Amniotic stem cell (primary cell): ENCODE measurements at places on chromosomes 1 and 21.

DNA sequence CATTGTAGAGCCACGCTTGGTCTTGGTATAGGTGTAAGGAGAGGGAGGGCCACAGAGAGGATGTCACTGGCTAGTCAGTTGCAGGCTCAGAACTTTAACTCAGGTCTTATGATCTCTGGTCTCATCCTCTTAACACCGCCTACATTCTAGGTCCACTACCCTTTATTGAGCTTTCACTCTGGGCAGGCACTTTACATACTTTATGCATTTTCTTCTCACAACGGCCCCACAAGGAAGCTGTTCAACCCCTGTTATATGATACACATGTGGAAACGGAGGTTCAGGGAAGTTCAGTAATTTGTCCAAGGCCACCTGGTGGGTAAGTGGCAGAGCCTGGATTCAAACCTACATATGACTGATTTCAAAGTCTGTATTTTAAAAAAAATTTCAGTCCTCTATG is 25.3 kb upstream of the RCAN3 start:
- DNase-seq = no peak

GRCh38 chr1:175410560-175410959 is 218.0 kb upstream of the KIAA0040 start:
- DNase-seq = no peak

GRCh38 chr1:222772996-222773379 is 36.0 kb downstream of the FAM177B start:
- no peak for DNase-seq

DNA sequence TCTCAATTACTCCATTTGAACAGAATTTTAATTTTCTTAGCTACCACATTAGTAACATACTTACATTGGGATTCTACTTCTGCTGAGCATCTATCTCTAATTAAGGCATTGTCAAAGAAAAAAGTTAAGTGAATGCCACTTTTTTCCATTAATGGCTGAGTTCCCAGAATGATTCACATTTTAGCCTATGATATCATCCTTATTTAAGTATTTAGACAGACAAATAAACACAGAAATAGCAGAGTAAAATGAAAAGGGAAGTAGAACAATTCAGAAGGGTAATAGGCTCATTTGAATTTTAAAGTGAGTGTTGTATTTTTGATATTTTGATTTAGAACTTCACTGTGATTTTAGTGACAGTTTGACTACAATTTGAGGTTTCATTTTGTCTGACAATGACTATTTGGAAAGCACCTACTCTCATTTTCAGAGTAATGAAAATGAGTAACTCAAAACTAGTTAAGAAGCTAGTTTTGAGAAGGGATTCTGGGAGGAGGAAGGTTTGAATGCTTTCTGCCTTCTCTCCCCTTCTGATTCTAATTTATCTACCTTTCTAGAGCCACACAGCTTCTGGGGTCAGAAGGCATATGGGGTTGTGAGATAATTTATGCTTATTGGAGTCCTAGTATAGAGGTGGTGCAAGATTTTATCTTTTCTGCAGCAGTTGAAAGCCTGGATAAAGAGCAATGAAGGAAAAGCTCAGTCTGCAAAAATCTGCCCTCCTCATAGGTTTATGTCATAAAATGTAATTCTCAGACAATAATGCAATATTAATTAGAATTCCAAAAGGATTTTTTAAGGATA is 15.5 kb downstream of the LYPLAL1 start:
- peak; percentile 9 for DNase-seq

GRCh38 chr21:27466140-27466539 is 499.3 kb upstream of the ADAMTS5 start:
- DNase-seq = no peak

GRCh38 chr21:38679534-38679933 is 126.2 kb upstream of the ETS2 start:
- no peak for DNase-seq

DNA sequence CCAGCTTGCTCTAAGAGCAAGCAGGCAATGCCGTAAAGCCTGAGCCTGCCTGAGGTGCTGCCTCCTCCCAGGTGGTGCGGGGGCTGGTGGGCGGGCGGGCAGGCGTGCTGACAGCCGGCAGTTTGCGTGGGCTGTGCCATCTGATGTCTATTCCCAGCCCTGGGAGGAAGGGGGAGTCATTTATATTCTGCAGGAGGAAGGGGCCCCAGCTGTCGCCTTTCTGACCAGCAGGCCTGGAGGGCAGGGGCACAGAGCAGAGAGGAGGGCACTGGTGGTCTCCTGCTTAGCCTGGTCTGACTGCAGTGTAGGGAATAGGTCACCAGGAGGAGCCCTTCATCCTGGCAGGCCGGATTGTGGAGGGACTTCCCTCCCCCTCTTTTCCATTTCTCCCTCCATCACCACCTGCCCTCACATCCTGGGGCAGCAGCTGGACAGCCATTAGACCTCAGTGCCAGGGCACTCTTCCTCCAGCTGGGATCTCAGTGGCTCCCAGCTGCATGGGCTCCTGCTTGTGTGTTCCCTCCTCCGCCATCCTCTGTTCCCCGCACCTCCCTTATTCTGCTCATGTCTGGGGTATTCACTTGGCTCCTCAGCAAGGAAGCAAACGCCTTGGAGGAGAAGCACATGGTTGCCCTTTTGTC is 4.4 kb downstream of the CYB561D1 start:
- DNase-seq = no peak

DNA sequence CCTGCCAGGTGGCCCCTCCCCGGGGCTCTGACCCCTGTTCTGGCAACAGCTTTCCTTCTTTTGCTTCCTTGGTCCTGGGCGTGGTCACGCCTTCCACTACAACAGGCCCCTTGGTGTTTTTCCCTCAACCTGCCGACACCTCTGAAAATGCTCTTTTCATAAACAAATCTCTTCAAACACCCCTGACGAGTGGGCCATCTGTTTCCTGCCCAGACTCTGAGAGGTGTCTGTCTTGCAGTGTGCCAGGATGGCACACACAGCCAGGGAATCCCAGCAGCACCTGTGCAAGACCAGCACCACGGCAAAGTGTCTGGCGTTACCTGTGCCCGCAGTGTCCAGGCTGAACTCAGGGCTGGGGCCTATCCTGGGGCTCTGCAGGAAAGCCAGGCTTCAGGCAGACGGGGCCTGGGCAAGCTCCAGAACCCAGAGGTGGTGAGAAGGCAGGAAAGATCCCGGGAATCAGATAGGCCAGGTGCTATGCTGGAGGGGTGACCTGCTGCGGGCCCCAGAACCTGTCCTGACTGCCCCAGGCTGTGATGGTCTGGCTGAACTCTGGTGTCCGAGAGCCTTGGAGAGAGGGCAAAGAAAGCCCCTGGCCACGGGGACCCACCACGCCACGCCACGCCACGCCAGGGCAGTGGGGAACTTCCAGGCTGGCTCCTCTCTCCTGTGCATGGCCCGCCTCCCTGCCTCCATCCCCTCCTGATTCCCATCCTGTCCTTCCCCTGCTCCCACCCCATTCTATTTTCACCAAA is 88.9 kb downstream of the SIK1 start:
- no peak for DNase-seq

DNA sequence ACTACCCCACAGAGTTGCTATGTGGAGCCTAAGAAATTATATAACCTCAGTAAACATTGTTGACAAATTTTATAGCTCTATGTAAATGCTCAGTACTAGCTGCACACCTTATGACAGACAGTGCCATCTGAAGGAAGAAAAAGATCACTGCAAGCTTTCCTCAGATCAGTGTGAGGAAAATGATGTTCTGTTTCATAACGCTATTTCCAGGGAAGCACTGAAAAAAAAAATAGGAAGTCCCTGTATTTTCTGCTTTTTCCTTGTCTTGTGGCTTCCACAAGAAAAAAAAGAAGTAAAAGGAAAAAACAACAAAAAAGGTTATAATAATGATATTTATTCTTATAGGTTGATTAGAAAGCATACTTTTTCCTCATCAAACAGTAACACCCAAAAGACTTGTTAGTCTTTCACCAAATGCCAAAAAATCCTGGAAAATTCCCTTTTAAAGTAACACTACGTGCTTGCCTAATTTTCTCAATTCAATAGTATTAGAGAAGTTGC is 23.2 kb downstream of the LYST start:
- no peak for DNase-seq

DNA sequence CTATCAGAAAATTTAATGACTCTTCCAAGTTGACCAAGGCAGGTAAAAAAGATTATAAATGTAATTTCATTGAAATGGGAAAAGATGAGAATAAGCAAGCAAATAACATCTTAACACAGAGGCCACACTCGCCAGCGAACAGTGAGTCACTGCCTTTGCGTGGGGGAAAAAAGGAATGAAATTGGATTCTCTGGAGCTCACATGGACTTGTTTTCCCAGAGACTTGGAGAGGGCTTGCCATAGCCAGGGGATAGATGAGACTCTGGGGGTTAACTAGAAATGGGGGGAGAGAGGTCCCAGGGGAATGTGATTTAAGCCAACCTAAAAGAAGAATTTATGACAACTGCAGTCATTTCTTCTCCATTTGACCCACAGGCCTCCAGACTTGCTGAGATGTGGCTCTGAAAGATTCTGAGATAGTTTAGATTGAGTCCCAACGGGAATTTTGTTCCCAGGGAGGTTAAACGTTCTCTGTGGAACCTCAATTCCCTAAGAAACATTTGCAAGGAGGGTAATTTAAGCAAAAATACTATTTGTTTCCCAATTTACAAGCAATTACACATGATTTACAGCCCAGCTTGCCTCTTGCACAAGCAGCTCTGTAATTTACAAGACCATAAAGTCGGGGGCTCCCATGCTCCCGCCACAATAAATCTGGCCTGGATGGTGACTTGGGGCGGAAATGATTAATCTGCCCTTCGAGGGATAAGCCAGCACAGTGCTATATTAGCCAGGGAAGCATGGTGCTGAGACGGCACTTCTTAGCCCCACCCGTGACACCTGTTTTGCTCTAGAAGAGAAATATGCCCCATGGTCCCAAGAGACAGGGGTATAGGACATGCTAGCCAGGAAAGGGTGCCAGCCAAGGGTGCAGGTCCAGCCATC is 68.8 kb downstream of the GRIK3 start:
- DNase-seq = no peak

- no peak for DNase-seq
Measured at GRCh38 chr1:45430490-45430889, 60.5 kb downstream of the TESK2 start.

GRCh38 chr1:22259551-22260282 is 116.8 kb upstream of the WNT4 start:
- no peak for DNase-seq

GRCh38 chr1:112866151-112866550 is 89.8 kb downstream of the SLC16A1 start:
- no peak for DNase-seq

DNA sequence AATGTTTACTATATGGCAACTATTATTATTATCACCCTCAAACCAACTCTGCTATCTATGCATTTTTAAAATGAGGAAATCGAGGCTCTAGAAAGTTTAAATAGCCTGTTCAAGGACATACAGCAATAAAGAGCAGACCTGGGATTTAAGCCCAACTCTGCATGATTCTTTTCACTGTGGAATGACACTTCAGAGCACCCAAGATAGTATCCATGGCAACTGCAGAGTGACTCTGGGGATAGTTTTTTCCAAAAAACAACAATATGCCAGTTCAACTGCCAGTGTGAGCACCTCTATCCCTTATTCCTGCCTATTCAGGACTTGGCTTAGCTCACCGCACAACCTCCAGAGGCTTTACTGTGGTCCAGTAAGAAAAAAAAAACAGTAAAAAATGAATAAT is 293.9 kb downstream of the BRINP2 start:
- DNase-seq = no peak

DNA sequence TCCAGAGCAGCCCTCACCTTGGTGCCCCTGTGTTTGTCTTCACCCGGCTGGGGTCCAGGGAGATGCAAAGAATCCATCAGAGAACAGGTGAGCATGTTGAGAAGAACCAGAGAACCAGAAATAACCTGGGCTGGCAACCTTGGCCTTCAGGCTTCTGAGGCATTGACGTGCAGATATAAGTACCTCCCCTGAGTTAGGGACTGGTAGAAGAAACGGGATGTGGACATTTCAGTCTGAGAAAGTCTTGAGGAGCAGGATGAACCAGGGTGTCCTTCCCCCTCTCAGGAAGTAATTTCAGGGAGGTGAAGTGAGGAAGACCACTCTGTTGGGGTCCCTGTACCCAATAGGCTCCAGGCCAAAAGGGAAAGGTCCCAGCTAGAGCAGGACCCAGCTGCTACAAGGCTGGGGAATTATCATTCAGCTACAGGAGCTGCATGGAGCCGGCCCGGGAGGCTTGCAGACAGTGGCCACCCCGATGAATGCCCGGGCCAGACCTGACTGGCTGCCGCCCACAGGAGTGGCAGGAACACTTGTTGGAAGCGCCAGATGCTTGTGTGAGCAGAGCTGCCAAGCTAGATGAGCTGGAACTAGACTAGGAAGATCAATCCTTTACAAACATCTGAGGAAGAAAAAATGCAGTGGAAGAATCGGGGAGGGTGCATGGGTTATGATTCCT is 1.7 kb upstream of the AURKAIP1 start:
- no peak for DNase-seq

DNA sequence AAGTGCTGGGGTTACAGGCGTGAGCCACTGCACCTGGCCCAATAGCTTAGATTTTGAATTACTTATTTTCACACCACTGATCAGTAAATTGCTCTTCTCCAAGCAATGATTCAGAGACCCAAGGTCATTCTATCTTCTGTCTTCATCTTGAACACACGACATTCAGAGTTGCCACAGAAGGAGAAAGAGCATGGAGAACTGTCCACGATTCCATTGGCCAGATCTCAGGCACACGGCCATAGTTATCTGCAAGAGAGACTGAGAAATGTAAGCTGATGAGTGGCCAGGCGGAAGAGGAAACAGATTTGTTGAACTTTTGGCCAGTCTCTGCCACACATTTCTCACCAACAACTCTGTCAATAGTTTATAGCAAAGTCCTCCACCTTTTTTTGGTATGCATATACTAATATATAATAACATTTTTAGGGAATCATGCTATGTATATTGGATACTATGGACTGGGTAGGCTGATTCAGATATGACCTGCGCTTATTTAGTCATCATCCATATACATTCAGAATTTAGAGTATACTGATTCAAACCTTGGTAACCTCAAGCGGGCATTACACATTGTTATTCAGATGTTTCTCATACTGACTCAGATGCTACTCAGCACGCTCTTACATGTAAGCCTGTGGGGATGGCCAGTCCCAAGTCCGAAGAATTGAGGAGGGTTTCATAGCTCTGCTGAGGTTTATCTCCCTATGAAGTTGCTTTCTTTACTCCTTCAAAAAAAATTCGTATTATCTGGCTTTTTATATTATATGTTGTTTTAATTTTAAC is 25.5 kb upstream of the CAP1 start:
- DNase-seq = peak; percentile 78

DNA sequence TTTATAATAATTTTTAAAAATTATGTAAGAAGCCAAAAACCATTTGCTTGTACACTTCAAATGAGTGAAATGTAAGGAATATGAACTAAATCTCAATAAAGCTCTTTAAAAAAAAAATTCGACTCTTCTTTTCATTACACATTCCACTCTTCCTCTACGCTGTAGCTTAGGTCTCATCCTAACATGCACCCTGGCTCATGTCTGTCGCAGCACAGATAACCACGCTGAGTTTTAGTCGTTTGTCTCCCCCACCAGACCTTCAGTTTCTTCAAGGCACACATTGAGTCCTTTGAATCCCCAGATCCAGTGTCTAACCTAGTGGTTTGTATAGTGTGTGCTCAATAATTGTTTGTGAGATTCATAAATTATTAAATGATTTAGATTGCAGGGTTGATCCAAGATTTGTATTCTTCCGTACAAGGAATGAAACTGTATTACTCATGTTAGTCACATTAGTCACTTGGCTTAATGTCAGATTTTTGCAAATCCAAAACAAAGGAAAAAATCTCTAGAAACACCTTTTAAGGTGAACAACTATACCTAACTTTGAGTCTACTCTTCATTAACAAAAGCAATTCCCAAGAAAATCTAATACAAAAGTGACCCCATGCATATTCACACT is 57.3 kb downstream of the SLC25A24 start:
- DNase-seq = no peak

GRCh38 chr1:161172349-161172748 is 5.0 kb downstream of the B4GALT3 start:
- DNase-seq = no peak
